ENCODE measurements at places on chromosomes 3 and 15.

GRCh38 chr15:42591238-42591934, 16.0 kb downstream of the STARD9 start:
- DNase-seq: no peak

DNA sequence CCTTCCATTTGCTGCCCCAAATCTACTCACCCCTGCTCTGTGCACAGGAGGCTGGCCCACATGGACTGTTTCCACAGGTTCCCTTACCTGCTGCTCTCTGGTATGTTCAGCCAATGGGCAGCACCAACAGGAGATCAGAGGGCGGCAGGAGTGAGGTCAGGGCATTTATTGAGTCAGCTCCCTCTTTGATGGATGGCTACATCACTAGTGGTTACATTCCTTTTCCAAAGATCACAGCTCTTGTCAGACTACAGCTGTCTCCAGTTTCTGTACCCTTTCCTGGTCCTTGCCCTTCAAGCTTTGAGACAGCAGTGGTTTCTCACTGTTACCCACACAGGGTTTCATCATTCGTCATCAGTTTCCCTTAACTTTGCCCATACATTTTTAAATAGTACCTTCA, 325.1 kb downstream of the SUCLG2 start:
- no peak for DNase-seq

- DNase-seq: no peak
Observed at GRCh38 chr15:68204776-68205557, at the start of gene CALML4. CALML4 (minus strand) TSS chr15:68205332; CDS start chr15:68205247, 85 bp downstream.

- DNase-seq: no peak
Observed at GRCh38 chr3:159978353-159978752, 10.3 kb upstream of the IL12A start.

DNA sequence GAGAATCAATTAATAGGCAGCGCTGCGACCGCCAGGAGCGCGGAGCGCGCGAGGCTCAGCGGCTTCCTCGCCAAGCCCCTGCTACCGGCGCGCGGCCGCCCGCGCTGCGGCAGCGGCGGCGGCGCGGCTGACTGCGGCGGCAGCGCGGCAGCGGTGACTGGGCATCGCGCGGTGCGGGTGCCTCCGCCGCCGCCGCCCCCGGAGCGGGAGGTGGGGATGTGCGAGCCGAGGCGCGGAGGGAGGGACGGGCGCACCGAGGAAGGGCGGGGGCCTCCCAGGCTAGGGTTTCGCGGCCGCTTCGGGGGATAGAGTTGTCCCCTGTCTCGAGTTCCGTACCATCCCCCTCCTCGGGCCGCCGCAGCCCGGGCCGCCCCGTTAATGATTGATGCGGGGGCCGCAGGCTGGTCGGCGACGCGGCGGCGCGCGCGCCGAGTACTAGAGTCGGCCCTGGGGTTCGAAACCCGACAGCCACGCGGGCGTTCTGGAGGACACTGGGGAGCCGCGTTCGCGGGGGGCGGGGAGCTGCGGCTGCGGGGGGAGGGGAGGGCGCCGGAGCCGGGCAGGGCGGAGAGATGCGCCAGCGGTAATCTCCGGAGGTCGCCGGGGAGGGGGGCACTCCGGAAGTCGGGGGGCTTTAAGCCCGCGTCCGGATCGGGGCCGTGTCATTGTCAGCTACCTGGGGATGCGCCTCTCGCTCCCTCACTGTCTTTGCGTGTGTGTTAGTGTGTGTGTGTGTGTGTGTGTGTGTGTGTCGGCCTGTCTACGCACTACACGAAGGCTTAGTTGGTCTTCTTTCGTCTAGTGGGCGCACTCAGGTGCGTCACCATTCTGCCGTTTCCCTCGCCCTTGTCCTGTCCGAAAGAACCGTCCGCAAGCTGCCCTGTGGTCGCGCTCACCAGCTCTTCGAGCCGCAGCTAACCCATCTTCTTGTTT, at the start of gene PAQR9:
PAQR9 (minus strand) TSS at position 159 of the 933 bp plus-strand sequence. CDS start 338 bp downstream, outside the sequence.
- DNase-seq: no peak

DNA sequence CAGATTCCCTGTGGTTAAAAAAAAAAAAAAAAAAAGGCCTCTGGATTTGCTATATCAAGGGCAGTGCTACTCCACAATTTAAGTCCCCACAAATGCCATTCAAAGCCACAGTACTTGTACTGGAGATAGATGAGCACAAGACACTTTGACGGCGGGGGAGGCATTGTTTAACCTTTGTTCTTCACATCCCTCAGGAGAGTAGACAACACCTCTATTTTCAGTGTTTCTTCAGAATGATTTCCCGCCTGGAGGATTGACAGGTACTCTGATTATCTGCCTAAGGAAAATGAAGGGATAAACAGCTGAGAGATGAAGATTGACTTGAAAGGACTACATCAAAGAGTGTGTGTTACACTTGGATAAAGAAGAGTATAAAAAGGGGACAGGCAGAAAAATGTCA, 58.7 kb downstream of the OTOL1 start:
- no peak for DNase-seq

DNA sequence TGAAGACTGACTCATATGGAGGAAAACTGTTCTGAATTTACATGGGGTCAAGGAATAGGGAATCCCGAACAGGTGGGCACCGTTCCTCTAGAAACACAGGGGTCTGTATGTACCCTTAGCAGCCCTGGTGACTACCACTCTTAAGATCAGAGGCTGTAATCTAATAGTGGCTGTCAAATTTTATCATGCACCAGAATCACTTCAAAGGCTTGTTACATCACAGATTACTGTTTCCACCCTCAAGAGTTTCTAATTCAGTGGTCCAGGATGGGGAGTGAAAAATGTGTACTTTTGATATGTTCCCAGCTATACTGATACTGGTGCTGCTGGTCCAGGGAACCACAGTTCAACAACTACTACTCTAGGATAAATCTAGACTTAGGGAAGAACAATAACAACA, 27.9 kb downstream of the DYNC1LI1 start:
- DNase-seq: no peak

- no peak for DNase-seq
Observed at GRCh38 chr3:42192334-42193200, 73.4 kb downstream of the CCK start.

DNA sequence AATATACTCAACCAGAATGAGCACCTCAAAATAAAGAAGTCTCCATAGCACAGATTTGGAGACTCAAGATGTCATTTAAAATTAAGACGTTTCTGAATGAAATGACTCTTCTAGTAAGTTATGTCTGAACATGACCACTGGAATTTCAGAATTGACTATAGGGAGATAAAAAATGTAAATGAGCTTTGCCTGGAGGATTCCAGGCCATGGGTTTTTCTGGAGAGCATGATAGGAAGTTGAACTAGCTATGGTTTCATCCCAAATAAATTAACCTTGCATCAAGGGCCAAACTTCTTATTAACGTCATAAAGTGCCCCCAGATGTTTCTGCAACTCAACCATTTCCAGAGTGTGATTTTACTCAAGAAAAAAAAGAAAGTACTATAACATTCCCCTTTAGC, 222.6 kb upstream of the NR2F2 start:
- DNase-seq: no peak

GRCh38 chr3:111033470-111034050, 38.1 kb upstream of the NECTIN3 start:
- no peak for DNase-seq

GRCh38 chr15:69490356-69491037, 37.9 kb downstream of the RPLP1 start:
- DNase-seq: no peak

DNA sequence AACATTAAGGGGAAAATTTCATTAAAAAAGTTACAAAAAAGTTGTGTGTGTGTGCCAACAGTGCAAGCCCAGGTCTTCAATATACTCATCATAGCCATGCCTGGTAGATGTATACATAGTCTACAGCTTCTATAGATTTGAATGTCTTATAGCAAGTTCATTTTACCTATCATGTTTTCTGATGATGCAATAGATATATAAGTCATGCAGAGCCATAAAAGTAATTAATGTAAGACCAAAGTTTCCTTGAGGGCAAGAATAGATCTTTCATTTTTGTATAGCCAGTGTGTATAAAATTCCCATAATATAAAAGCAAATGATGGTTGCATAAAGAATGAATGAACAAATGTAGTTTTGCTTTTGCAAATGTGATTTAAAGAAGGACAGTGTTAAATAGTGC, 1138.4 kb downstream of the TBL1XR1 start:
- no peak for DNase-seq

- no peak for DNase-seq
Observed at GRCh38 chr15:37015035-37015434, 85.3 kb downstream of the MEIS2 start.

DNA sequence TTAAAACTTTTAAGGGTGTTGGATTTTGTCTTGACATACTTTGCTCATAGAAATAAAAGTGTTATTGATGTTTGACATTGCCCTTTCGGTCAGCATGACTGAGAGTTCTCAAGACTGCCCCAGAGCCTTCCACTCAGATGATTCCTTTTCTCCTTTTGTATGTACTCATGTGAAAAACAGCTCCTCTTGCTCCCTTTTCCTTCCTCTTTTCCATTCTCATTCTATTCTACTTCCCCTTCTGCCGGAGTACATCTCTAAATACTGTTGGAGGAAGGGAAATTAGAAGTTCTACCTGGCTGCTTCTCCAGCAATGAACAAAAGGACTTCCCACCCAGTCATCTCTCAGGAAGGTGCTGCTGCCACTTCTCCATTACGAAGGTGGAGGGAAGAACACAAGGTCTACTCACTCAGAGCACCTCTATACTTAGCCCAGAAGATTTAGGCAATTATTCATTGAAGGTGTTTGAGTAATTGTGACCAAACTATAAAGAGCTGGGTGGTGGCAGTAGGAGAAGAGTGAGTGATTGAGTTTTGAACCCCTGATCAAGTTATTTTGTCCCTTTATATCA, 163.8 kb upstream of the MBNL1 start:
- DNase-seq: no peak

GRCh38 chr15:26842391-26842790, 24.5 kb upstream of the GABRA5 start:
- DNase-seq: no peak

- DNase-seq: no peak
Observed at GRCh38 chr15:53196242-53196641, 406.1 kb upstream of the ONECUT1 start.

DNA sequence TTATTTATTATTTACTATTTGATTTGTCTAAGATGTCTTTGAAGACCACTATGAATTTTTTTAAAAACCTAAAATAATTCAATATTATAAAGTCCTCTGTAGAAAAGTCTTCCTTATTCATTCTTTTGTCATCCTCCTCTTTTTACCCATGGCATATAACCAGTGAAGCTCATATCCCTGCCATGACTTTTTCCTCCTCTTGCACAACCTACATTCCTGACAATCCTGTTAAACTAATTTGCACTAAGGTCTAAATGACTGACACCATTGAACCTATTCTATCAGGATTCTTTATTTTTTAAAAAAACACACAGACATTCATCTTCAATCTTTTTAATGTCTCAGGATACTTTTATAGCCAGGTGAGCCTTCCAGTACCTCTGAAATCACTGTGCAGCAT, 159.9 kb upstream of the SLC2A2 start:
- DNase-seq: no peak

GRCh38 chr3:3666664-3667063, 132.6 kb upstream of the LRRN1 start:
- no peak for DNase-seq

DNA sequence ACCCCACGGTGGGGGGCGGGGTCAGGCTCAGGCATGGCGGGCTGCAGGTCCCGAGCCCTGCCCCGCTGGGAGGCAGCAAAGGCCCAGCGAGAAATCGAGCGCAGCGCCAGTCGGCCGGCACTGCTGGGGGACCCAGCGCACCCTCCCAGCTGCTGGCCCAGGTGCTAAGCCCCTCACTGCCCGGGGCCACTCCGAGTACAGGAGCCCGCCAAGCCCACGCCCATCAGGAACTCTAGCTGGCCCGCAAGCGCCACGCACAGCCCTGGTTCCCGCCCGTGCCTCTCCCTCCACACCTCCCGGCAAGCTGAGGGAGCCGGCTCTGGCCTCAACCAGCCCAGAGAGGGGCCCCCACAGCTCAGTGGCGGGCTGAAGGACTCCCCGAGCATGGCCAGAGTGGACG, 29.2 kb downstream of the SCAPER start:
- DNase-seq: no peak

- no peak for DNase-seq
Observed at GRCh38 chr15:43278869-43279268, 12.1 kb upstream of the TGM5 start.

Data from stimulated activated CD4-positive, alpha-beta T cell treated with anti-CD3 and anti-CD28 coated beads, Interleukin-15, amount 100 ng/mL, for 1 hour (primary cell).